ENCODE measurements at places on chromosomes 12 and 14.

GRCh38 chr14:64045091-64045490 lies 192.3 kb downstream of the SYNE2 start:
- no peak for DNase-seq

DNA sequence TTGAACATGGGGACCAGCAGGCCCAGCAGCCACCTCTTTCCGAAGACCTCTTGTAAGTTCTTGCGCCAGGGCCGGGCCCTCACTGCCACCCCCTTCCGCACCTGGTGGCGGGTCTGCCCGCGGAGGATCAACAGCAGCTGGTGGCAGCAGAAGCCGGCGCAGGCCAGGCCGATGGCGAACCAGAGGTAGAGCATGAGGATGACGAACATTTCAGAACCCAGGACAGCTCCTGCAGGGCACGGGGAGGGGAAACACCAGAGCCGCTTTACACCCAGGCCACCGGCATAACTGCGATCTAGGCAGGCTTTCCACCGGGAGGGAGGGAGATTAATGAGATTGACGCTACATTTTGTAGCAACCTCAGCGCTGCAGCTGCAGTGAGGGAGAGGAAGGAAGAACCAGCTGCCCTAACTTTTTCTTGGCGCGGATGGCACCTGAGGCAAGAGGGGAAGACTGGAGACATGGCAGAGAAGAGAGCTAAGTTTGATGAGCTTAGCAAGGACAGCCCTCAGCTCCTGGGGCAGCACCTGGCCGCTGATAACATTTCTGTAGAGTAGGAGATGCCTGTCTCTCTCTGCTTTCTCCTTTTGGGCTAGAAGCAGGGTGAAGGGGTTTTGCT lies 7.8 kb downstream of the ZDHHC22 start:
- peak; percentile 27 for DNase-seq

- no peak for DNase-seq
These were observed 167.2 kb downstream of the GCH1 start for GRCh38 chr14:54735424-54735823.

- no peak for DNase-seq
These were observed 3.0 kb upstream of the METTL17 start for GRCh38 chr14:20986811-20987210.

GRCh38 chr12:112557951-112558630 lies 139.3 kb downstream of the PTPN11 start:
- no peak for DNase-seq

DNA sequence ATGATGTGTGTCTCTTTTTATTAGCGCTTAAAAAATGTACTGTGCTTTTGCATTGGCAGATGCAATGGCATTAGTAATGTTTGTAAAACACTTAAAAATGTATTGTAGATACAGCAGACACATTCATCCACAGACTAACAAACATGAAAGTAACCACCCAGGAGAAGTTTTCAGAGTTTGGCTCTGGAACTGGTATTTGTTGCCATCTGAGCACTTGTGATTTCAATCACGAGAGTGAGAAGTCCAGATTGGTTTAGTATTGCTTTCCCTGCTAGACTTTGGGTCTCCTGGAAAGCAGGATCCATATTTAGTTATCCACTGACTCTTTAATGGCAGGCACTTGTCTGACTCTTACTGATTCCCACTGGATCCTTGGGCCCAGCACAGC lies 13.2 kb downstream of the RASSF8 start:
- DNase-seq = no peak

DNA sequence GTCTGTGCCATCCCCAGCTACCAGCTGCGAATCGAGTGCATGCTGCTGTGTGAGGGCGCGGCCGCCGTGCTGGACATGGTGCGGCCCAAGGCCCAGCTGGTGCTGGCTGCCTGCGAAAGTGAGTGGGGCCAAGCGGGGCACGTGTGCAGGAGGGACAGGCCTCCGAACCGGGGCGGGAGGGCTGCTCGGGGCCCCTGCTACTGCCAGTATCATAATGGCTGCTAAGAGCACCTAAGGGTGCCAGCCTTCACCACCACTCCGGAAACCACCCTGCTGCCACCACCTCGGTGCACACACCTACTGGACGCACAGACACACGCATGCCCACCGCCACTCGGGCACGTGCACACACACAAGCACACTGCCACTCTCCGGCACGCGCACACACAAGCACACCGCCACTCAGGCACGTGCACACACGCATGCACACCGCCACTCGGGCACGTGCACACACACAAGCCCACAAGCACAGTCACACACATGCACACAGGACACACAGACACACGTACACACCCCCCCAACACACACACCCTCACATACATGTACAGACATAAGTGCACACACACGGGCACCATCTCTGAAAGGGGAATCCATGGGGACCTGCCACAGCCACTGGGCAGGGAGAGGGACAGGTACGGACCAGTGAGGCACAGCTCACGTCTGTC lies 13.8 kb upstream of the ADSS1 start:
- no peak for DNase-seq

- DNase-seq = peak; percentile 22
These were observed 22.4 kb upstream of the FBXO21 start for GRCh38 chr12:117212563-117213190.

DNA sequence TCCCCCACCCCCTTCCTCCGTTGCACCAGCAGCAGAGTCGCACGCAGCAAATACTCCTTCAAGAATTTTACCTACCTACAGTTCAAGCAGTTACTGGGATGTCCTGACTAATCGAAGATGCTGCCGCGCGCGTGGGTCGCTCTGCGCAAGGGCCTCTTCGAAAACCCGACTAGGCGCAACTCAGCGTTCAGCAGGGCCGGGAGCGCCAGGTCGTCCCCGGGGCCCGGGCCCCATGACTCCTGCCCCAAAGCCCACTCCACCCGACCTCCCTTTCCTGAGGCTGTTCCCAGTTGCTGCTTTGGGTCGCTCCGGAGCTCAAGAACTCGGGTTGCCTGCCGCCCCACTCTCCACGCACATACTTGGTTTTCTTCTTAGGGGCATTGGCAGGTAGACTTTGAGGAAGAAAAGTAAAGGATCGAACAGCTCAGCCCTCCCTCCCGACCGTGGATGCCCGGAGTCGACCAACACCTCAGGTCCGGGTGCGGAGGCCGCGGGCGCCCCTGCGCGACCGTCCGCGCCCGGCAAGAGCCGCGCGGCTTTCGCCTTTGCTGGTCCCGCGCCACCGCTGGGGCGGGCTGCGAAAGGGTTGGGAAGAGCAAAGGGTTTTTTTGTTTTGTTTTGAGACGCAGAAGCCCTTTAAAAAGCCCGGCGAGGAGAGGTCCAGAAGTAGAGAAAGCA lies 1.9 kb downstream of the BMP4 start:
- no peak for DNase-seq

GRCh38 chr14:102729268-102729667 lies 48.0 kb upstream of the TRAF3 start:
- no peak for DNase-seq

GRCh38 chr14:41663473-41663850 lies 56.8 kb downstream of the LRFN5 start:
- DNase-seq = no peak

DNA sequence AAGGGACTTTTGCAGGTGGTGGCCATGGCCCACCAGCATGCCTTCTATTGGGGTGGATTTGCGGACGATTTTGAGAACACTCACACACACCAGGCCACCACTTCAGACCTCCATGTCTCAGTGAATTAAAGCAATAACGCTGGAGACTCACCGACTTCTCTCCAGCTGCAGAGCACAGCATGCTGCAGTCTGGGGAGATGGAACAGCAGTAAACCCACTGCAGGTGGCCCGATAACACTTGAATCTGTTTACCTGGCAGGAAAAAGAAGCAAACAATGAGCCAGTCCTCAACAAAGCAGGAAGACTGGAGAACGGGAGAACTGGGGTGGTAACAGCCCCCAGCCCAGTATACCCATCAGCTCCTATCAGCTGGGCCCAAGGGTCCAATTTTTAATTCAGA lies 21.6 kb downstream of the RFC5 start:
- DNase-seq = no peak

- DNase-seq = no peak
These were observed 22.6 kb downstream of the DERA start for GRCh38 chr12:15933751-15934150.

DNA sequence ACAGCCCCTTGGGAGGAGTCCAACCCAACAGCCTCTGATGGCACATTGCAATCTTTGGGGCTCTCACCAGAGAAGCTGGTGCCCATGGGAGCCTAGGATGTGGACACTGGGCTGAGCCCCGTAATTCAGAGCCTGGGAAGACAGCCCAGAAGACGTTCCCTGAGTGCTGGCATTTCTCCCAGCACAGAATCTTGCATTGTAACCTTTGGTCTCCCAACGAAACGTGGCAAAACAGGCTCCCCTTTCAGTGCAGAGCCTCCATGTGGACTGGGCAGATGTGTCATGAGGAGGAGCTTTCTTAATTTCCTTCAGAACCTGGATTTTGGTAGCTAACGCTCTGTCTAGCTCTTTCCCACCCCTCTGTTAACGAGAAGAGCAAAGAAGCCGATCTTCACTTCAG lies 26.3 kb downstream of the BATF start:
- DNase-seq = no peak

DNA sequence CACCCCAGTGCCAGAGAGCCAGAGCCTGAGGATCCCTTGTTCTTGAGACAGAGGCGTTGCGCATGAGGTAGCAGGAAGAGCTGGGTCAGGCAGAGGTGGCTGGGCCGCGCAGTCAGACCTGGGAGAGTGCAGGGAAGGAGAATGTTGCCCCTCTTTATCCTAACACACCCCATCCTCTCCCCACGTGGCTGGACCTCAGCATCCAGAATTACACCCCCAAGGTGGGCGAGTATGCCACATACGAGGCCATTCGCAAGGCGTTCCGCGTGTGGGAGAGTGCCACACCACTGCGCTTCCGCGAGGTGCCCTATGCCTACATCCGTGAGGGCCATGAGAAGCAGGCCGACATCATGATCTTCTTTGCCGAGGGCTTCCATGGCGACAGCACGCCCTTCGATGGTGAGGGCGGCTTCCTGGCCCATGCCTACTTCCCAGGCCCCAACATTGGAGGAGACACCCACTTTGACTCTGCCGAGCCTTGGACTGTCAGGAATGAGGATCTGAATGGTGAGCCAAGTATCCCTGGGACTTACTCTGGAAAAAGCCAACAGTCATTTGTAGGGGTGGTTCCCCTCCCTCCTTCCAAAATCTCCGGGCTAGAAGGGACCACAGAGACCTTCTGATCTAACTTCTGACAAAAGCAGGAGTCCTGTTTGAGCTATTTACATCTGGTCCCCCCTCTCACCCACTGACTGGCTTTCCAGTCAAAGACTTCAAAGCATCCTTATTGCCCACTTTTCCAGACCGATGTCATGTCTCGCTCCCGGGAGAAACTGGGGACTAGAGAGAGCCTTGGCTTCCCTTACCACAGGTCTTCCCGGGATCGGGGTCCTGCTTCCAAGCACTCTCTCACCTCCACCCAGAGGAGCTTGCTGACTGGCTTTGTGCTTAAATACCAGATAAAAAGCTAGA lies 6.1 kb downstream of the MMP14 start:
- no peak for DNase-seq

DNA sequence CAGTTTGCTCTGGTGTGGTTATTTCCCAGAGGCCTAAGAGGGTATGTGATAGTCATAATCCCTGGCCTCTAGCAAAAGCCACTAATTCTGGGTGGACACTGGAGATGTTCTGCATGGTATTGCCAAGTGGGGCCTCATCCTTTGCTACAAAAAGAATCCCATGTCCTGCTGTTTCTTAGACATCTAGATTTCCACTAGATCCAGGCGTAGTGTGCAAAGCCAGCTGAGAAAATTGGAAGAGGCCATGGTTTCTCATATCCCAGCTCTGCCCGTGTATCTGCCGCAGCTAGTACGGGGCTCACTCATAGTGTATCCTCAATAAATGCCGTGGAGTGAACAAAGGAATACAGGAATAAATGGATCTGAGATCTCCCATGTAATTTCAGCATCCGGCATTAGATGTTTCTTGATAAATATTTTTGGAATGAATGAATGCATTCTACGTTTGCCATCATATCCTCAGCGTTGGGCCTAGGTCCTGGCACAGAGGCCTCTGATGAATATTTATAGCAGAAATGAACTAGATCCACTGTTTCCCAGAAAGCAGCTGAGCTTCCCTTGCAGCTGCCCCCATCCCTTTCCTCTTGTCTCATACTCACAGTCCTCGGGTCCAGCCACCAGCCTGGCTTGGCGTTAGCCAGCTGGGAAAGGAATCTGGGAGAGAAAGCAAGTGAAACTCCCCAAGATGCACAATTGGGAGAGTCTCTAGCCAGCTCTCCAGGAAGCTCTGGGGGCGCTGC lies 76.3 kb upstream of the NOS1 start:
- DNase-seq = no peak

DNA sequence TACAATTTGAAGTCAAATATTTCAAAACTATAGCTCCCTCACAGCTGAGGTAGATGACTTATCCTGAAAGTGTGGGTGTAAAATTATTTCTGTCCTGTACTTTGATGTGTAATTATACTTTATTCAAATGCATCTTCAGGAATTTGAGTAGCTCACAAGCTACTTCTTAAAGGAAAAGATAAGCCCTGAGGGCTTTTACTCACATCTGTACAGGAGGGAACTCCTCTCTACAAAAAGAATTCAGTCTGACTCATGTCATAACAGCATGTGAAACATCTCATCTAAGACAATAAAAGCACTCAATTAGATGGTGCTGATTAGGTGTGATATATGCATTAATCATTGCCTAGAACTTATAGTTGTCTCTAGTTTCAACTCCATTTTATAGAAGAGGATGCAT lies 452.0 kb downstream of the PRKD1 start:
- no peak for DNase-seq

GRCh38 chr14:68520637-68521556 lies 272.0 kb downstream of the ZFP36L1 start:
- no peak for DNase-seq

- no peak for DNase-seq
These were observed 132.0 kb upstream of the NOVA1 start for GRCh38 chr14:26729851-26730250.

- DNase-seq = no peak
These were observed 242.0 kb upstream of the DAAM1 start for GRCh38 chr14:58946431-58946830.

- DNase-seq = no peak
These were observed 379.0 kb downstream of the DAD1 start for GRCh38 chr14:22210026-22210425.

Measured in stimulated activated CD4-positive, alpha-beta T cell treated with anti-CD3 and anti-CD28 coated beads, Interleukin-1b, Interleukin-23, amount 100 ng/mL, for 1 hour (primary cell).